ENCODE measurements at places on chromosomes 16 and 17.

GRCh38 chr16:75556431-75556950, 439 bp upstream of the TMEM231 start:
- no peak for DNase-seq

GRCh38 chr17:21129023-21129681, 2.4 kb downstream of the DHRS7B start:
- no peak for DNase-seq

DNA sequence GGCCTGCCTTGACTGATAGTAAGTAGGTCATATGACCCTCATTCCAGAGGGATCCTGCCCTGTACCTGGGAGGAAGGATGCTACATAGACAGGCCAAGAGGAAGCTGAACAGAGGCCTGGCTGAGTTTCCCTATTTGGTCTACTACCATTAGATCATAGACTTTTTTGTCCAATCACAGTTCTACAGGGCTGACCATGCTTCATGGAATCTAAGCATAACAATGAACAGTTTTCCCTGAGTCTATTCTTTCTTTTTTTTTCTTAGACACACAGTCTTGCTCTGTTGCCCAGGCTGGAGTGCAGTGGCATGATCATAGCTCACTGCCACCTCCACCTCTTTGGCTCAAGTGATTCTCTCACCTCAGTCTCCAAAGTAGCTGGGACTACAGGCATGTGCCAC, 3.9 kb downstream of the GPR179 start:
- DNase-seq, result no peak

DNA sequence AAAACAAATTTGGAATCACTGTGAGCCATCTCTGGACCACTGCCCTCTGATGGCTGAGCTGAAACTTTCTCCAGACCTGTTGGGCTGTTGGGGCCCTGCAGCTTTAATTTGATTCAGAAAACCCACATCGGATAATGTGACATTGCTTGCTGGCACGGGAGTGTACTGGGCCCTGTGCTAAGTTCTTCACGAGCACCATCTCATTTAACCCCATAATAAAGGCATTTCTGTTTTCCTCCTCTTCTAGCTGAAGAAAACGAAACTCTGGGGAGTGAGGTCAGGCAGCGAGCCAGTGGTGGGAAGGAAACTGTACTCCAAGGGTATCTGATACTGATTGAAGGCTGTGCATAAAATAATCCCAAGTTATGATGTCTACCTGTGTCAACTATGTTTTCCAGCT, 34.5 kb upstream of the TNRC6A start:
- no peak for DNase-seq

- DNase-seq, result no peak
These were observed 120.3 kb downstream of the ANKRD11 start for GRCh38 chr16:89370081-89370511.

GRCh38 chr16:85611194-85611443, 2.0 kb upstream of the GSE1 start:
- DNase-seq, result no peak

DNA sequence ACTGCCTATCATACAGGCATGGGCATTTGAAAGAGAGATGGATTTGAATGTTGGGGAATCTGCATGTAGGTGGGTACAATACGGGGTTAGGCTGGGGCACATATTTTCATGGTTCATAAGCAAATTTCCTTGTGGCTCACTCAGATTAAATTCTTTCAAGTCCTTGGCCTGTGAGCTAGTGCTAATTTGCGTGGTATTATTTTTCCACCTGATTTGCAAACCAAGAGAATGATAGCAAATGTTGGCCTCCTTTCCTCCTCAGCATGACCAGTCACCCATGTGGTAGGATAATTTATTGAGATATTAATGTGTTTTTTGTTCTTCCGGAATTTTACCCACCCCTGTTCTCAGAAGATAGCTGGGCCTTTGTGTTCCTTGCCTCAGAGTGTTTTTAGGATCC, 22.9 kb downstream of the FAM20A start:
- DNase-seq, result peak; percentile 58

DNA sequence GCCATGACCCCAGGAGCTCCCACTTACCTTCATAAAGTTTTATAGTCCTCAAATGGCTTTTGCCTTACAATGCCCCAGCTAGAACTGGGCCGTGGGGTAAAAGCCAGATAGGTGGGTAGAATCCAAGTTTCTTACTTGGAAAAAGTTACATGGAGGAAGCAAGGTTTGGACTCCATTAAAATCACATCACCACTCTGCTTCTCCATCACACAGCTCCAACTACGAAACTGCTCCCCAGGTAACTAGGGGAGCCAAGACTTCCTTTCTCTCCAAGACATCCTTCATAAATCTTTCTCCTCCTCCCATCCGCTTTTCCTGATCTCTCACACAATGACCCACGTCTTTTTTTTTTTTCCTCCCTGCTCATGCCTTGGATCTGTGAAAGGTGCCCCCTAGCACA, 130.8 kb upstream of the RCVRN start:
- DNase-seq, result no peak

DNA sequence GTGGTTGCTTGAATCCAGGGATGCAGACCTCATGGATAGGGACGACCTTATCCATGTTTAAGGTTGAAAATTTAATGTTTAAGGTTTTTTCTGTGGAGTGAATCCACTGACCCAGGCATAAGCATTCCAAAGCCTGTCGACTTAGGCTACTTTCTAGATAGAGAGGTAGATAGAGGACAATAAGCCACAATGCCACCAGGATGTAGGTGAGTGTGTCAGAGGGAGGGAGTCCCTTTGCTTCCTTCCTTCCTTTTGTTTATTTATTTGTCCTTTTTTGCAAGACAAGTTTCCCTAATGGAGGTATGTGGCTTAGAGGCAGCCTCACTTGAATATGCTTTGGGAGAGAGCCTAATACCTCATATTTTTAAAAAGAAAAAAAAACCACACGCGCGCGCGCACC, 834.2 kb upstream of the SOX9 start:
- no peak for DNase-seq

DNA sequence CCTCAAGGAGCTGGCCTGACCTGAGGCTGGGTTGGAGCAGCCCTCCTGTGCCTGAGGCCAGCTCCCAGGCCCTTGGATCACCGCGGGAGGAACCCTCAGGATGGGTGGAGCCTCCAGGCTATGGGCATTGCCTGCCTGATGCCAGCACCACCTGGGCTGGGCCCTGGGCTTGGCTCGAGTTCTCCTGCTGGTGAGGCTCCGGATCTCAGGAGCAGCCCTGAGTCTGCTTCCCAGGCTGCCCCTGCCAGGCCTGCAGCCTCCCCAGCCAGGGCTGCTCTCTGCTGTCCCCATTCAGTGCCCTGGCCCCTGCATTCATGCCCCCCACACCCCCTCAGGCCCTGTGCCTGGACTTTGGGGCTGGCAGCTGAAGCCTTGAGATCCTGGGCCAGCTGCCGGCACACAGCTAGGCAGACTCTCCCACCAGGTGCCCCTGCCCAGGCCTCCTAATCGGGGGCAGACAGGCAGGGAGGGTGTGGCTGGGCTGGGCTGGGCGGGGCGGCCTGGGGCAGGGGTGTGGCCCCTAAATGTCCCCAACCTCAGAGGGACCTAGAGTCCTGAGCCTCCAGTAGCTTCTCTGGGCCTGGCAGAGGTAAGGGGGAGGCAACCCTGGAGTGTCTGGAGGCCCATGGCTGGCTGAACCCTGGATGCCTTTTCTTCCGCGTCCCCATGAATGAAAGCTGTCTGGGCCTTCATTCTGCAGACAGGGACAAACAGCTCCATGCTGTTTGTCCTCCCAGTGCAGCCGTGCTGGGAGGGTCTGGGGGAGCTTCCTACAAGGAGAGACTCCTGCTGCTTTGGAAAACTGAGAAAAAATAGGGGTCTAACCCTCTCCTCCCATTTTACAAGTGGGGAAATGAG, 1.1 kb upstream of the PIGQ start:
- DNase-seq, result no peak

- no peak for DNase-seq
These were observed 23.0 kb upstream of the ZNF750 start for GRCh38 chr17:82862737-82863382.

DNA sequence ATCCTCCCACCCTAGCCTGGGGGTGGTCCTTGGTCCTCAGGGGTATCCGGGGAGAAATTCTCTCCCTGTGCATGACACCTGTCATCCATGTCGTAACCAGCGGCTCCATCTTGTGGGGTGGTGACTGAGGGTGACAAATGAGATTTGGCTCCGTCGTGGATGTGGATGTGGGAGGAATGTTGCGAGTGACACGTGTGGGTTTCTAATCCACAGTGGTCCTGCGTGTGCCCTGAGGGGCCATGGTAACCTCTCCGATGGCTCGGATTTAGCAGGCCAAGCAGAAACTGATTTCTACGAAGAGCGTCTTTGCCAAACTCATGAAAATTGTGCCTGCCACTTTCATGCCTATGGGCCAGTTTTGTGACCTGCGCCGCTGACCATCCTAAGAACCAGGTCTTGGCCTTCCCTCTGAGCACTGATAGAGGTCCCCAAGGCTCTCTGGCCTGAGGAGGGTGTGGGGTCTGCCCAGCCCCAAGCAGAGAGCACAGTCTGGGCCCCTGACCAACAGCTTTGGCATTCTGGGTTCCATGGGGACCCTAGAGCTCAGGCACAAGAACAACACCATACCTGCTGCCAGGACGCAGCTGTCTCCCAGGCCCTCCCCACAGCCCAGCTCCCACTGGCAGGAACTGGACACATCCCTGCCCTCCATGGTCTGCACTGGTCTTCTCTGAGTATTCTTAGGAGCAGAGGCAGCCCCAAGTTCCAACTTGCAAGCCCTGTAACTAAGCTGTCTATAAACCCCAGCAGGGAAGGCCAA, 79.0 kb downstream of the AMFR start:
- DNase-seq, result no peak

GRCh38 chr17:46144246-46144645, 49.0 kb downstream of the KANSL1 start:
- DNase-seq, result no peak

DNA sequence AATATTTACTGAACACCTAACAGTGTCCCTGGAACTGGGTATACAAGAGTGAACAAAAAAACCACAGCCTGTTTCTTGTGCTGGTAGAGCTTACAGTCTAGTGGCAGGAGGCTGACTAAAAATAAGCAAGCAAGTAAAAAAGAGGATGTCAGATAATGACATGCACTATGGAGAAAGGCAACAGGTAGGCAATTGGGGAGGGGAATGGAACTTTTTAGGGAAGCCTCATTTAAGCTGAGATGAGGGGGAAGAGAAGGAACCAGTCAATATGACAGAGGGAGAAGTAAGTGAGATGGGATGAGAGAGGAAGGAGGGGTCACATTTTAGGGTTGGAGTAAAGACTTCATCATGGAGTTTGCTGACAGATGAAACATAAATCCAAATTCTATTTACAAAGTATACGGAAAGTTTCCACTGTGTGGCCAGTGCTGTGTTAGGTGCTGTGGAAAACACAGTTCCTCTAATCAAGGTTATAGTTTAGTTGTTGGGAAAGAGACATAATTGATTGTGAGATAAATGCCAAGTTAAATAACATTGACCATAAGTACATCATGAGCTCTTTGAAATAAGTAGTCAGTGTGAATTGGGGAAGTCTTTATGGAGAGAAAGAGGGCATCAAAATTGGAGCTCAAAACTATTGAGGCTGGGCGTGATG, 251.4 kb downstream of the FTO start:
- DNase-seq, result no peak

DNA sequence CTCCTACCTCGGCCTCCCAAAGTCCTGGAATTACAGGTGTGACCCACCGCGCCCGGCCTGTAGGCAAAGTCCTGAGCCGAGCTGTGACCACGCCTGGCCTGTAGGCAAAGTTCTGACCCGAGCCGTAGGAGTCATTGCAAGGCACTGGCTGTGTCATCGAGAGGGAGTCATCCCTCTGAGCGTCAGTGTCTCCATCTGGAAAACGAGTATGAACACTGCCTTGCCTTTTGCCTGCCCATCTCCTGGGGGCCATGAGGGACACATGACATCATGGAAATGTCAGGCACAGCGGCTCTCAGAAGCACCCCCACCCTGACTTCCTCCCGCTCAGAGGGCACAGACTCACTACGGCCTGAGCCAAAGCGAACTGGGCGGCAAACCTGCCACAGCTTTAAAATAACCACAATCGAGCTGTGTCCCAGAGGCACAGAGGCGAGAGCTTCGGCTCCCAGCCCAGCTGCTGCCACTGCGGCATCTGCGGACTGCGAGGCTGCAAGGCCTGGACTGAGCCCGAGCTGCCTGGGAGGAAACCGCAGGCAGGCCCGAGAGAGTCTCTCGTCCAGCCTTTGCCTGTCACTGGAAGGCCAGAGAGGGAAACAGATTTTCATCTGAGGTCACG, 50.8 kb downstream of the RPH3AL start:
- no peak for DNase-seq

GRCh38 chr17:68640242-68640989, 39.2 kb upstream of the FAM20A start:
- DNase-seq, result no peak

DNA sequence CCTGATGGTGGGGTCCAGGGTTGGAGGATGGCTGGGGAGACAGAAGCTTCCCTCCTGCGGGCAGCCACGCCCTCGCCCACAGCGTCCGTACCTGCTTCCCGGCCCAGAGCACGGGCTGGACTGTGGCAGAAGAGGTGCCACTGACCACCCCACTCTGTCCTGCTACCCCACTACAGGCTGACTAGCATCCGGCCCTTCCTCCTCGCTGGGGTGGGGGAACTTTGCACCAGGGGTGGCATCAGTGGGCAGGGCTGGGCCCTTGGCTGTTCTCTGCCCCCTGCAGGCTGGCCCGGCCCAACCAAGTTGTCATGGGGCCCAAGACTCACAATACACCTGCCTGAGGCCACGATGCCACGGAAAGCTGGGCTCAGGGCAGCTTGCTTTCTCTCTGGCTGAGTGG, 73.0 kb downstream of the KLHDC4 start:
- DNase-seq, result no peak

DNA sequence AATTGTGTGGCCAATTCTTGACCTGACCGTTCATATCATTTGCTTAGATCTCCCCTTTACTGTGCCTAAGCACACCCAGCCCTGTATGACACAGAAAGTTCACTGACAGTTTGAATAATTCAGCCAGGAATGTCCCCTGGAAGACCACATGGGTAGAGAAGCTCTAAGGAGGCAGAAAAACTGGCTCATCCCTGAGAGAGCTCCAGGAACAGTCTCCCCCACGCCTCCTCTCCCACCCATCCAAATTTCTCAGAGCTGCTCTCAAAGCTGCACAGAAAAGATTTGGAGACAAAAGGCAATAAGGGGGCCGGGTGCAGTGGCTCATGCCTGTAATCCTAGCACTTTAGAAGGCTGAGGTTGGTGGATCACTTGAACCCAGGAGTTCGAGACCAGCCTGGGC, 11.2 kb downstream of the PRAC1 start:
- no peak for DNase-seq

DNA sequence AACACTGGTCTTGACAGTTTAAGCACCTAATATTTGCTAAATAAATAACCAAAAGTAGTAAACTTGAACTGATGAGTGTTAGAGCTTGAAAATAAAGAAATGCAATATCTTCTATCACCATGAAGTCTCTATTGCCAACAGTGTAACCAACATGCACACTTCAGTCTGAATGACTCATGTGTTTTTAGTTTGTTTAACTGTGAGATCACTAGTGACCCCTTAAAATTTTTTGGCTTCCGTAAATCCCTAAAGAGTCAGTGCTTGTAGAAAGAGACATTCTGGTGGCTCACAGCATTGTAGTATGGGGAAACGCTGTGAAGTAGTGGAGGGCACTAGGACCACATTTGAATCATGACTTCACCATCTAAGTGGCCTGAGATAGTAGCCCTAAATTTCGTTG, 341.1 kb downstream of the PMP22 start:
- no peak for DNase-seq

Measured in NCI-H1048 (cell line).